ENCODE measurements at places on chromosomes 2 and 18. TPM values are rescaled to one million over a fixed set of nuclear protein-coding genes. Genes with fewer than 3 reads are reported as not detected.

IL1RL1 gene
- 1.1 TPM for total RNA-seq

SOX11 gene
- total RNA-seq = not detected

DUSP19 gene
- total RNA-seq = 0.41 TPM

IL37 gene
- not detected for total RNA-seq

SPHKAP gene
- not detected for total RNA-seq

VWC2L gene
- not detected for total RNA-seq

MAB21L4 gene
- total RNA-seq = 0.15 TPM

PCARE gene
- not detected for total RNA-seq

PDE11A gene
- total RNA-seq = 0.40 TPM

CXCR1 gene
- total RNA-seq = not detected

HJURP gene
- 87.6 TPM for total RNA-seq

RAD51AP2 gene
- total RNA-seq = not detected

RESP18 gene
- total RNA-seq = not detected

HOXD9 gene
- total RNA-seq = 1.7 TPM

RGPD4 gene
- not detected for total RNA-seq

VAMP5 gene
- 0.15 TPM for total RNA-seq

TMEM178A gene
- 0.10 TPM for total RNA-seq

ERBB4 gene
- not detected for total RNA-seq

GRHL1 gene
- 1.7 TPM for total RNA-seq

PSD4 gene
- total RNA-seq = 11.2 TPM

MRPL30 gene
- total RNA-seq = 40.8 TPM

KIF1A gene
- total RNA-seq = 0.62 TPM

CD28 gene
- not detected for total RNA-seq

GPR75 gene
- total RNA-seq = 1.5 TPM

BUB1 gene
- total RNA-seq = 50.6 TPM

GCKR gene
- 0.27 TPM for total RNA-seq

MRPS5 gene
- 78.0 TPM for total RNA-seq

NCKAP1 gene
- total RNA-seq = 84.4 TPM

ZC3H6 gene
- 0.34 TPM for total RNA-seq

ABCG8 gene
- total RNA-seq = not detected

All from A549 treated with DMSO at 1 μM for 4 hours (cell line).